ENCODE measurements at places on chromosomes 5 and 9. TPM values are rescaled to one million over a fixed set of nuclear protein-coding genes. Genes with fewer than 3 reads are reported as not detected.
A peak's percentile ranks its signal among the peaks of the same experiment; 100 is the strongest.

The NR4A3 gene
- 9.1 TPM for total RNA-seq

The MEGF10 gene
- 0.25 TPM for total RNA-seq

DNA sequence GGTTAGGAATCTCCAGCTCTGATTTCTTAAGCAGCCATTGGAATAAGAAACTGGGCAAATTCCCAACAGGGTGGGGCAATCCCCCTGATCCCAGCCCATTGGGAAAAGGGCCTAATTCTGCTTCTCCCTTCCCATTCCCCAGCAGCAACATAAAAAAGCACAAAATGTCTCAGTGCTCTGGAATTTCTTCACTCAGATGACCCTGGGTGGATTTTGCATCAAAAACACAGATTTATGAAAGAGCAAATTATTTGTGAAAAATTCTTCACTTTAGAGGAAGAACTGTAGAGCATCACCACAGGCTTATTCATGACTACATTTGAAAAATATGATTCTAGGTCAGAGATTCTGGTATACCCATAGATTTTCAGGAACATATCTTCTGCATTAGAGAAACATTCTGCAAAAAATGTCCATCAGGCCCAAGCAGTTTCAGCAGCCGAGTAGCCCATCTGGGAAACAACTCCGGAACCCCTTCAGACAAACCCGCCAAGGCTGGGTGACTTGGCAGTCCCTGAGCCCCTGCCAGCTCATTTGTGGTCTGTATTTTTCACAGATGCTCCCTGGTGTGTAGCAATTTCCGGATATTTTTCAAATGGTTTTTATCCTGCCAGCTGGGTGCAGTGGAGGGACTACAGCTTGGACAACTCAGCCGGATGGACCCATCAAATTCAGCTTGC, 102.1 kb upstream of the RANBP3L start:
- H3K4me1 ChIP-seq: no peaks in the 10 kb centered on the region
- no peak overlapping the region for H3K27ac ChIP-seq
- H3K27me3 ChIP-seq: no peaks in the 10 kb centered on the region
- no peaks in the 10 kb centered on the region for H3K36me3 ChIP-seq
- no peak overlapping the region for H3K4me3 ChIP-seq

GRCh38 chr9:72474676-72475075, 46.7 kb upstream of the TMC1 start:
- no peak overlapping the region for H3K4me3 ChIP-seq
- H3K4me1 ChIP-seq: peaks cover 3% of the 10 kb centered on the region
- H3K36me3 ChIP-seq: no peaks in the 10 kb centered on the region
- H3K27ac ChIP-seq: no peak overlapping the region
- no peak for DNase-seq

GRCh38 chr9:95009459-95009858, 283.0 kb downstream of the AOPEP start:
- no peak overlapping the region for H3K4me3 ChIP-seq
- no peaks in the 10 kb centered on the region for H3K27me3 ChIP-seq
- DNase-seq: no peak

DNA sequence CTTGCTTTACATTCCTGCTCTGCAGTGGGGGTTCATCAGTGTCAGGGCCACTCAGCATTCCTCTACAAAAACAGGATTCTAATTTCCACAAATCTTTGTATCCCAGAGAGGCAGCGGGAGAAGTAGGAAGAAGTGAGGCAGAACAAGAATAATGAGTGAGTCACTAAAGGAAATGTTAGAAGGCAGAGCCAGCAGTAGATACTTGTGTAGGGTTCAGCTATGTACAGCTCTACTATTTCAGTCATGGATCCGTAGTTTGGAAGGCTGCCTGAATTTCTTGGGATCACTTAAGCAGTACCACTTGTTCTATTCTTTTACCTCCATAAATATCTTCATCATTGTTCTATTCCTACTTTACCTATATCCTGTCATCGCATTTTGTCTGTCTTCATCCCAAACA, 246.3 kb upstream of the TLE4 start:
- no peaks in the 10 kb centered on the region for H3K36me3 ChIP-seq
- H3K4me1 ChIP-seq: no peaks in the 10 kb centered on the region
- no peak overlapping the region for H3K27ac ChIP-seq
- DNase-seq: no peak
- H3K4me3 ChIP-seq: no peak overlapping the region

GRCh38 chr5:88172847-88173758, 95.5 kb downstream of the TMEM161B start:
- no peaks in the 10 kb centered on the region for H3K27me3 ChIP-seq
- H3K4me3 ChIP-seq: no peak overlapping the region
- no peak for DNase-seq
- H3K4me1 ChIP-seq: no peaks in the 10 kb centered on the region
- no peaks in the 10 kb centered on the region for H3K36me3 ChIP-seq

- no peaks in the 10 kb centered on the region for H3K27me3 ChIP-seq
- no peaks in the 10 kb centered on the region for H3K4me1 ChIP-seq
- no peak overlapping the region for H3K27ac ChIP-seq
- H3K4me3 ChIP-seq: no peak overlapping the region
Measured at GRCh38 chr5:42148813-42149212, 223.7 kb downstream of the FBXO4 start.

The FAM78A gene
- 6.1 TPM for total RNA-seq

The PCDHGA8 gene
- 1.8 TPM for total RNA-seq

DNA sequence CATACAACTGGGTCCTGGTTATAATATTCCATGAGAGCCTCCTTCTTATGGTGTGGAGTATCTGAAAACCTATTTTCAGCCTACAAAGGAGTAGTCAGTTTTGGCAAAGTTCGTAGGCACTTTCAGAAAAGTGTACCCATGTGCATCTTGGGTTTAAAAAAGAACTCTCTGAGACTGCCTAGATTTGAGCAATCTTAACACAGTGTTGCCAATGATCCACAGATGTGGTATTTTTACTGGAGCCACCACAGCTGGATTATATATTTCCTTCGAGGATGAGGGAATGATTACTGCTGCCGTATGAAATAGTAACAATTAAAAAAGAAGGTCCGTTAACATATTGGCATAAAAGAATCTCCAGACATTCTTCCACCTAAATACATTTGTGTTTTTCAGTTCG, 1.1 kb downstream of the PALM2AKAP2 start:
- H3K27ac ChIP-seq: peak overlapping the region; percentile 29
- H3K4me3 ChIP-seq: peak overlapping the region; percentile 70
- no peaks in the 10 kb centered on the region for H3K4me1 ChIP-seq
- no peak for DNase-seq
- no peaks in the 10 kb centered on the region for H3K36me3 ChIP-seq
- no peaks in the 10 kb centered on the region for H3K27me3 ChIP-seq

DNA sequence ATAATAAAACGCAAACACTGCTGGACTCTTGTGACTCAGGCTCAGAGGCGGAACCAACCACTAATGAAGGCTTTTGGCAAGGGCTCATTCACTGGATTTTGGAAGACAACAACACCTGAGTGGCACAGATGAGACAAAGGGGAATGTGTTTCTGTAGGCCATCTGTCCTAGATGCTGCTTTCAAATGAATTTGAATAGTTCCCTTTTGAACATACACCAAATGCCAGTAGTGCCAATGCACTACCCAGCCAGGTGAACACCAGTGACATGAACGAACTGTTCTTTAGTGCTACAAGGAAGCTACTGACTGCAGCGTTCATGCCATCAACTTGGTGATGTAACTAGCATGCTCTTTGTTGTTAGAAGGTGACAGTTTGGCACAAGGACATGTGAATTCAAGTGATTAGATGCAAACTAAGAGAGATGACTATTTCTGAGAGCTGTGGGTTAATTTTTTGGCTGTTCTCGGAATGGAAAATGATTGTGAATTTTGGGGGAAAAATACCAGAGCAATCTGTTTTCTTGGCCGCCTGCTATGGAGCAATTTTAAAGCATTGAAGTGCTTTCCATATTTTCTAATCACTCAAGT, 173.7 kb downstream of the SLC24A2 start:
- no peaks in the 10 kb centered on the region for H3K4me1 ChIP-seq
- H3K36me3 ChIP-seq: no peaks in the 10 kb centered on the region
- H3K27me3 ChIP-seq: no peaks in the 10 kb centered on the region
- no peak overlapping the region for H3K4me3 ChIP-seq

DNA sequence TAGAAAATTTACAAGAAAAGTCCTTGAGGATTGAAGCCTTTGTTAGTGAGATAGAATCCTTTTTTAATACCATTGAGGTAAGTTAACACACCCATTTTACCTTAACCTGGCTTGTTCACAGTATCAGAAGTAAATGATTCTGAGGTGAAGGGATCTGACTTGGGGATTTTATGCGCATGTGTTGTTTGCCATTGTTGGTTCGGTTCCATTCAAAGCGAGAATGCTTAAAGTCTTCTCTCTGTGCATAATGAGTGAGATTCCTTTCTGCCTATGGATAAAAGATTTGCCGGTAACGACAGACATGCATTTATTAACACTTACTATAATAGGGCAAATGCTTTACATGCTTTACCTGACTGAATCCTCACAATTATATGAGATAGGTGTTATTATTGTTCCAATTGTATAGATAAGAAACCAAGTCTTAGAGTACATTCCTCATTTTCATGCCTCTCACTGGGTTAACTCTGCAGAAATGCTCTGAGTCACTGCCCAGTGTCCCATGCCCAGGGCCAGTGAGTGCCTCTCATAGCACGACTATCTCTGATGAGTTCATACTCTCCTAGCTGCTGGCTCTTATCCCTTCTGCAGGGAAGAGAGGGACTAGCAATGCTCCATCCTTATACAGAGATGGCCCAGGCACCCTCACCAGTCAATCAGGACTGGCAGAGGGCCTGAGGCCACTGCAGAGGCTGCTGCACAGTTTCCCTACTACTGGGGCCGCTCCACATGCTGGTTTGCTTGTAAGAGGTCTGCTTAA, 54.4 kb downstream of the CMYA5 start:
- no peaks in the 10 kb centered on the region for H3K4me1 ChIP-seq
- H3K27me3 ChIP-seq: no peaks in the 10 kb centered on the region
- no peak overlapping the region for H3K4me3 ChIP-seq
- no peaks in the 10 kb centered on the region for H3K36me3 ChIP-seq
- no peak for DNase-seq

The KIF4B gene
- total RNA-seq: not detected

DNA sequence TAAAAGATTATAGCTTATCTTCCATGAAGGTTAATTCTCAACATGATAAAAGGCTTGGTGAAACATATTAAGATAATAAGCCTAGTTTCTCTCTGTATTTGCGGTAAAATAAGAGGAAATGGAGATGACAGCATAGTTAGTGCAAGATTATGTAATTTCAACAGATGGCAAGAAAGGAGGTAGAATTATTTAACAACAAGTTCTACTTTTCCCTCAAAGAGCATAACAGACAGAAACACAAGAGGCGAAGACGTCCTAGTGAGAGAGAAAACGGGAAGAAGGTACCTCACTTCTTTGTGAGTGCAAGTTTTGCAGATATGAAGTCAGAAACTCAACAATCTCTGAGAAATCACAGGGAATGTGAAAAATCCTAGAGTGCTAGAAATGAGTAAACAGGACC, 144.8 kb upstream of the ADCY2 start:
- no peaks in the 10 kb centered on the region for H3K27me3 ChIP-seq
- no peaks in the 10 kb centered on the region for H3K4me1 ChIP-seq
- no peak overlapping the region for H3K4me3 ChIP-seq
- H3K36me3 ChIP-seq: no peaks in the 10 kb centered on the region

- no peaks in the 10 kb centered on the region for H3K36me3 ChIP-seq
- no peaks in the 10 kb centered on the region for H3K4me1 ChIP-seq
- no peak for DNase-seq
- H3K27ac ChIP-seq: no peak overlapping the region
- H3K4me3 ChIP-seq: no peak overlapping the region
Measured at GRCh38 chr5:126805063-126805462, 28.1 kb downstream of the LMNB1 start.

- H3K4me3 ChIP-seq: no peak overlapping the region
- H3K4me1 ChIP-seq: no peaks in the 10 kb centered on the region
- no peaks in the 10 kb centered on the region for H3K36me3 ChIP-seq
- H3K27ac ChIP-seq: no peak overlapping the region
- no peaks in the 10 kb centered on the region for H3K27me3 ChIP-seq
- DNase-seq: no peak
Measured at GRCh38 chr5:98066910-98067309, 706.6 kb upstream of the RGMB start.

GRCh38 chr5:81180780-81181460, 52.2 kb upstream of the CKMT2 start:
- H3K27ac ChIP-seq: no peak overlapping the region
- H3K4me1 ChIP-seq: no peaks in the 10 kb centered on the region
- H3K27me3 ChIP-seq: no peaks in the 10 kb centered on the region
- H3K36me3 ChIP-seq: no peaks in the 10 kb centered on the region
- DNase-seq: no peak

The BTNL8 gene
- total RNA-seq: 0.19 TPM

DNA sequence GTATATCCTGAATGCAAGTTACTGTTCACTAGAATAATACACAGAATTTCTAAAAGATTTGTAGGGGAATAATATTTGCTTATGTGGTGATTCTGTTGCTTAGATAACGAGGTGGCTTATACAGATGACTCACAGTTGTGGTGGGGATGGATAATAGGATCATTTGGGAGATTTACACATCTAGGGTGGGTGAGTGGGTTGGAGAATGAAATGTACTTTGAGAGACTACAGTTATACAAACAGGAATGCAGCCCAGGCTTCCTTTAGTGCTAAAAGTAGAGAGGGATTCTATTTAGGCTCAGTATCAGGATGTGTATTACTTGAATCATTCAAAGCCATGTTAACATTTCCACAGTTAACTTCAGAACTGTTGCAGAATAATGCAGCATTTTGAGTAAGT, 1.8 kb downstream of the CTXN3 start:
- no peak for DNase-seq
- H3K27me3 ChIP-seq: no peaks in the 10 kb centered on the region
- H3K27ac ChIP-seq: no peak overlapping the region
- no peaks in the 10 kb centered on the region for H3K4me1 ChIP-seq
- H3K36me3 ChIP-seq: no peaks in the 10 kb centered on the region

DNA sequence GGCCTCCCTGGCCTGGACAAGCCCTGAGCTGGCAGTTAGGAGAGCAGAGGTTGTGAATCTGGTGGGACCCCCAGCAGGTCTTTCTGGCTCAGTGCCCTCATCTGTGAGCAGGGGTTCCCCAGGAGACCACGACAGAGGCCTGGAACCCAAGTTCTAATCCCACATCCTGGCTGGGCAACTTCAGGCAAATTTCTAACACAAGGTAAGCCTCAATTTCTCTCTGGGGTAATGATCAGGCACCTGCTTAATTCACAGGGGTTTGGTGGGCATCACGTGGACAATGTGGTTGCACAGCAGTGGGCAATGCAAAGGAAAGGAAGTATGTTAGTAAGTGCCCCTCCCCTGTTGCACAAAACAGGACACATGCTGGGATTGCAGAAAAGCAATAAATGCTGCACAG, 1.9 kb upstream of the KCNIP1 start:
- no peak overlapping the region for H3K4me3 ChIP-seq
- H3K4me1 ChIP-seq: no peaks in the 10 kb centered on the region
- no peak overlapping the region for H3K27ac ChIP-seq
- H3K27me3 ChIP-seq: no peaks in the 10 kb centered on the region
- no peak for DNase-seq

The TSSK1B gene
- total RNA-seq: 0.13 TPM

DNA sequence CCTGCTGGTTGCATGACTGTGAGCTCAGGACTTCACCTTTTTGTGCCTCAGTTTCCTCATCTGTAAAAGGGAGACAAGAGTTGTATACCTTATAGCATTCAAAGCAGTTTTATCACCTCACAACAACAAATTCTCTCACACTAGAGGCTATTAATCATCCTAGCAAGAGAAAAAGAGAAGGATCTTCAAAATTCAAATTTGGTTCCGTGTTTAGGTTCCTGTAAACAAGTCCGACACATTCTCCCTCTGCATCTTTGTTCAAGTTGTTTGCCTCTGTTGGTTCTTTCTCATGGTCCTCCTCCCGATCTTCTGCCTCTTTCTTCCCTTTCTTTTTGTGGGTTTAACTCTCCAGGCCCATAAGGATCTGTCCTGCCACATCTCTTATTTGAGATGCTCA, 218.0 kb downstream of the PIK3R1 start:
- DNase-seq: no peak
- H3K4me3 ChIP-seq: no peak overlapping the region
- no peaks in the 10 kb centered on the region for H3K27me3 ChIP-seq
- no peaks in the 10 kb centered on the region for H3K36me3 ChIP-seq
- peak overlapping the region; percentile 68 for H3K27ac ChIP-seq
